ENCODE measurements at places on chromosomes 16 and 17.
A peak's percentile ranks its signal among the peaks of the same experiment; 100 is the strongest.

DNA sequence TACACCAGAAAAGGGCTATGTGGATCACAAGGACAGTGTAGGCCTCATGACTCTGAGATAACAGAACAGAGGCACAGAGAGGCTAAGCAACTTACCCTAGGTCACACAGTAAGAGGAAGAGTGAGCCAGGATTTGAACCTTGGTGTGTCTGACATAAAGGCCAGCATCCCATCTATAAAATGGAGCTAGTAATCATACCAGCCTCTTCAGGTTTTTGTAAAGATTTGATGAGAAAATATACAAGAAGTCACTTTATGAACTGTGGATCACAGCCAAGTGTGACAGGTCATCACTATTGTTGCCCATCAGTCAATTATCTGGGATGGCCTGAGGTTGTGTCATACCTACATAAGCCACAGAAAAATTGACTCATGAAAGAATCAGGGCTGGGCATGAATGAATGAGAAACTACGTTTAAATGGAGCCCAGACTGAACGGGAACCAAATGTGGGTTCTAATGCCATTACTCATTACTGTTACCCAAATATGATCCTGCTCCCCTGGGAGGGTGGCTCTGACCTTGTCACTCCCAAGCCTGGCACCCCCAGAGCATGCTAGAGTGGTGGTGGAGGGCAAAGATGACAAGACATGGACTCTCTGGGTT lies 21.0 kb downstream of the FBXO39 start:
- no peak for DNase-seq

- DNase-seq = no peak
Observed at GRCh38 chr16:8964462-8964861, 756 bp upstream of the USP7 start.

DNA sequence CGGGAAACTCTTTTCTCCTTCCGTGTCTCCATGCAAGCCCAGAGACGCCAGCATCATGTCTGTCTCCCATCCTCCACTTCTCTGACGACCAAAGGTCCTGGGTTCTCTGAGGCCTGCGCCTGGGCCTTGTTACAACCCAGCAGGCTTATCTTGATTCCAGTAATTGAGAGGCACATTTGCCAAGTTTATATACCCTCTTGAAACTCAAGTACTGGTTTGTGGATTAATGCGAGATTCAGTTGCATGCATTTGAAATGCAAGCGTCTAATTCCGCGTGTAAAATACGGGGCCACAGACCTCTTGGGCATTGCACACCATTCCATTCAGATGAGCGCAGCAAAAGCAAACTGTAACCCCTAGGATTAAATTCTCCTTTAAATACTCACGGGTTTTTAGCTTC lies 28.7 kb upstream of the CRISPLD2 start:
- no peak for DNase-seq

- no peak for DNase-seq
Observed at GRCh38 chr16:68179855-68180254, 56.1 kb downstream of the ESRP2 start.

DNA sequence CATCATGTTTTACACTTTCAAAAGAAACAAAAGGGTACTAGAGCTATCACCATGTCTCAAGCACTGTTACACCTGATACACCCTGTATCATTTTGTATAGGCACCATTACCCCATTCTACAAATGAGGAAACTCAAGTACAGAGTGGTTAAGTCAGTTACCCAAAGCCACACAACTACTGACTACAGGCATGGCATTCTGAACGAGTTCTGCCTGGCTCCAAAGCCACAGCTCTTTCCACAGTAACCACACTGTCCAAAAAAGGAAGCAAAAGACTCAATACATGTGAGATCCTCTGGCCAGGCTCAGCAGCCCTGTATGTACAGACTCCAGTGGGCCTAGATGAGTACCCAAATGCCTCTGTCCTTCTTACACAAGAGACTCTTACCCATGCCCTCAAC lies 4.7 kb downstream of the DYNC1LI2 start:
- no peak for DNase-seq

- no peak for DNase-seq
Observed at GRCh38 chr17:74089380-74089779, 114.1 kb upstream of the RPL38 start.

DNA sequence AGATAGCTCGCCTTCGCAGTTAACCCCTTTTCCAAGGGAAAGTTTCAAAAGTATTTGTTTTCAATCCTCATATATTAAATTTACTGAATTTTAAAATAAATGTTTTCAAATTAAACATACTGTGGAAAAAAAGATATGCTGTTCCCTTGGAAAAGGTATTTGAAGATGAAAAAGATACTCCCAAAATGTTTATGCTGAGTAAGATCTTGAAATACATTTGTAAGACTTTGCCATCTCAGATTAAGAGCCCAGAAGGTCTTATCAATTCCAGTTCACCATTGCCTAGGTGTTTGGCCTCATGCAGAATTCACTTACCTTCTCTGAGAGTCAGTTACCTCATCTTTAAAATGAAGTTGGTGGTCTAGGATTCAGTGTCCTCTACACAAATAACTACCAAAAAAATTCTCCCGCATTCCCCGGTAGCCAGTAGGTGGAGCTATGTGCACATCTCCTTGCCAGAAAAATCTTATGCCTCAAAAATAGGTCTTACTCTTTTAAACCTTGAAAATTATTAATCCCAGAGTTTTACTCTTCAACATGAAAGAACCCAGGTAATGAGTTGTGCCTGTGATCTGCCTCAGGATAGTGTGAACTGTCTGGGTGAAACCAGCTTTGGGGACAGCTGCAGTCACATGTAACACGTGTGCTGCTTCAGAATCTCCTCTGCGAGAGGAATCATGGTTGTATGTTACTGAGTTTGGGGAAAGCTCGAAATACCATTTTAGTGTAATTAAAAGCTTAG lies 178.3 kb downstream of the MRTFB start:
- DNase-seq = peak; percentile 8

GRCh38 chr16:54446639-54447038 lies 160.1 kb upstream of the IRX3 start:
- DNase-seq = no peak

DNA sequence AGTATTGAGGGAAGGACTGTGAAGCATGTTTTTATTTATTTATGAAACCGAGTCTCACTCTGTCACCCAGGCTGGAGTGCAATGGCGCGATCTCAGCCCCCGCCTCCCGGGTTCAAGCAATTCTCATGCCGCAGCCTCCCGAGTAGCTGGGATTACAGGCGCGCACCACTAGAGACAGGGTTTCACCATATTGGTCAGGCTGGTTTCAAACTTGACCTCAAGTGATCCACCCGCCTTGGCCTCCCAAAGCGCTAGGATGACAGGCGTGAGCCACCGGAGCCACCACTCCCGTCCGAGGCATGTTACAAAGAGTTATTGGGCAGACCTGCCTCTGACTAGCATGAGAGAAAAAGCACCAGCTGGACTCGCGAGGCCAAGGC lies 3.1 kb downstream of the MRPL12 start:
- no peak for DNase-seq

GRCh38 chr16:88837806-88838205 lies 18.9 kb downstream of the GALNS start:
- DNase-seq = no peak

GRCh38 chr17:60910415-60910814 lies 232.8 kb downstream of the BCAS3 start:
- no peak for DNase-seq

GRCh38 chr17:73072219-73072962 lies 20.1 kb downstream of the SLC39A11 start:
- DNase-seq = no peak

GRCh38 chr16:8880839-8881510 lies 1.2 kb upstream of the LITAFD start:
- DNase-seq = no peak

GRCh38 chr17:39461926-39462569 lies 762 bp downstream of the CDK12 start:
- DNase-seq = peak; percentile 66

DNA sequence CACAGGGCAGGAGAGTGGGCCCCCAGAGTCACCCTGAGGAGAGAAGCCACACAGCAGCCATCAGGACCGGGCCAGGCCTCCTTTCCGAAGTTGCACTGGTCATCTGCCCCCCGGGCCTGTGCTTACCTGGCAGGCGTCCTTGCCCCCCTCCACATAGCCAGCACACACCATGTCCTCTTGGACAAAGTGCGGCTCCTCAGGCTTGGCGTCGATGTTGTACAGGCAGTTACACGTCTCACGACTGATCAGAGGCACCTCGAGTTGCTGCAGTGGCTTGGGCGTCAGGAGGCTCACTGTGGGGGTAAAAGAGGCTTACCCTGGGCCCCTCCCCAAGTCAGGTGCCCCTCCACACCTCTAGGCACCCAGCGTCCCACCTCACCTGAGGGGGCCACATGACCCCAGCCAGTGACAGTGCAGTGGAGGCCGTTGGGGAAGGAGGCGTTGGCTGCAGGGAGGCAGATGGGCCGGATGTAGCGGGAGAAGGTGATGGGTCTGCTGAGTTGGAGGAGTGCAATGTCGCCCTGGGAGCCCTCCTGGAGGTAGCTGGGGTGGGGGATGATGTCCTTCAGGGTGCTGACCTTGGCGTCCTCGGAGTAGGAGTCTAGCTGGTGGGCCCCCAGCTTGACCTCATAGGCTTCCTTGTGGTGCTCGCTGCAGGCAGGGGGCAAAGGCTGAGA lies 3.1 kb downstream of the PRSS8 start:
- DNase-seq = no peak

GRCh38 chr16:78760611-78761010 lies 661.2 kb downstream of the WWOX start:
- DNase-seq = no peak

DNA sequence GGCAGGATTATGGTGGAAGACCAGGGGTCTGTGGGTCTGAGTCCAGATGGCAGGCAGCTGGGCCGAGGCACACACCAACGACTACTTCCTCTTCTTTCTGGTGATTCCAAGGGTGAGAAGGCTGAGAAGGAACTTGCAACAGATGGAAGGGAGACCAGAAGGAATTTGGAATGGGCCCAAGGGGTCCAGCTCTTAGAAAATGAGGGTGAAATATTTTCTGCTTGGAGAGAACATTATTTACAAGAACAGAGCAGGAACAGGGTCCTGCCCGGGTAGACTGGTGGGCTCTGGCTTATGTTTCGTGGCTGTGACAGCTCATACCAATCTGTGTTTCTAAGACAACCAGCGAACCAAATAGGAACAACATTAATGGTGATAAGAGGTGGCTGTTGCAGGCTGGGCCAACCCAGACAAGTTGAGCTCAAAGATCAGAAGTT lies 36.6 kb downstream of the CCDC42 start:
- DNase-seq = no peak

GRCh38 chr17:17497845-17498520 lies 1.8 kb upstream of the RASD1 start:
- DNase-seq = no peak

- no peak for DNase-seq
Observed at GRCh38 chr17:913207-913606, 66.4 kb downstream of the NXN start.

DNA sequence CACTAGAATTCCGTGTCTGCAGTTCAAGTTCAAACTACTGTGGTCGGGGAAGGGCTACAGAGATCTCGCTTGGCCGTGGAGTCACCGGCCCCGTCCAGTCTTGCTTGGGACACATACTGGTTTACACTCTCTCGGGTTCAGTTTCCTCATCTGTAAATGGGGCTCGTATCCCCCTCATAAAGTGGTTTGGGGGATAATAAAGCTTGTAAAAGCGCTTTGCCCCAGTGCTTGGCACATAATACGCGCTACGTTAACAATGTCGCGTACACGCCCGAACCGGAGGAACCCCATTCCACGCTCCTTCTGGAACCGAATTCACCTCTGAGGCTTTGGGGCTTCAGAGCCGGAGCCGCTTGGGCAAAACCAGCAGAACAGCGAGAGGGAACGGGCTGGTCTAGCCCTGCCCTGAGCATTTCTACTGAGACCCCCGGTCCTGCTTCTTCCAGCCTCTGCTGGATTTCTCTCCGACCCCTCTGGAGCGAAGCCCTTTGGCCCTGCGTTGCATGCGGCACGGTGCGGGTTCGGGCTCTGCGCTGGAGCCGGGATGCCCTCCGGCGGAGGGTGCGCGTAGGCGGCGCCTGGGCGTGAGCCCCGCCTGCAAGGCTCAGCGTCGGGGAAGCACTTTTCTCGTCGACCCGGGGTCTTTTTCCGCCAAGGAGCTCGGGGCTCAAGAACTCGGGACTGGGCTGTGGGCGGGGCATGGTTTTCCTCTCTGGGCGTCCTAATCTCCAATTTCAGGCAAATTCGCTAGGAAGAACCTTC lies 26.1 kb upstream of the HOXB13 start:
- no peak for DNase-seq

DNA sequence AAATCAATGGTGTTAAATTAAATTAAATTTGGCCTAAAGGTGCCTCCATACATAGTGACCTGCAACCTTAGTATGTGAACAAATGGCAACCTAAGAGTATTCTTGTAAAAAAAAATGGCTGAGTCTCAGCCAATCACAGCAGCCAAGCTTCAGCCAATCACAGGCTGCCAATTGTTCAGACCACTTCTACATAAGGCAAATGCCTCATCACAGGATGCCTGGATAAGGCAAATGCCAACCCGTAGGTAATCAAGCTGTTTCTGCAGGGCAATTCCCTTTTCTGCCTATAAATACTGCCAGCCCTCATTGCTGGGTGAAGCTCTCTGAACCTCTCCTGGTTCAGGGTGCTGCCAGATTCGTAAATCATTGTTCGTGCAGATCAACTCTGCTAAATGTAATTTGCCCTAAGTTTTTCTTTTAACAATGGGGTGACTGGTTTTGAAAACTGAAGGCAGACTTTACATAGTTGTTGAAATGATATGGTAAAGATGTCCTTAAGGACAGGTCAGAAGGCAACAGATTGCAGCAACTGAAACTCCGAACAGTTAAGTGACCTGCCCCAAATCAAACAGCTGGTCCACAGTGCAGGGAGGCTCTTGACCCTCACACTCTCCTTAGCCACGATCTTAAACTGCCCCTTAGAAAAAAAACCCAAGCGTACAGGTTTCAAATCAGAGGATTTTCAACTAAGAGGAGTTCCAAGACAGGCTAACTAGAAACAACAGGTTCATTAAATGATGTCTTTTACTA lies 50.3 kb downstream of the N4BP1 start:
- no peak for DNase-seq

GRCh38 chr17:30429155-30429554 lies 48.1 kb upstream of the GOSR1 start:
- no peak for DNase-seq

Data from stimulated activated CD8-positive, alpha-beta memory T cell treated with anti-CD3 and anti-CD28 coated beads, Interleukin-12 subunit alpha, Interleukin-12 subunit beta, amount 100 ng/mL, for 4 hours (primary cell).